ENCODE measurements at places on chromosomes 3 and 15. TPM values are rescaled to one million over a fixed set of nuclear protein-coding genes. Genes with fewer than 3 reads are reported as not detected.

GRCh38 chr3:132800958-132801357, 78.7 kb upstream of the NPHP3 start:
- DNase-seq: no peak

DNA sequence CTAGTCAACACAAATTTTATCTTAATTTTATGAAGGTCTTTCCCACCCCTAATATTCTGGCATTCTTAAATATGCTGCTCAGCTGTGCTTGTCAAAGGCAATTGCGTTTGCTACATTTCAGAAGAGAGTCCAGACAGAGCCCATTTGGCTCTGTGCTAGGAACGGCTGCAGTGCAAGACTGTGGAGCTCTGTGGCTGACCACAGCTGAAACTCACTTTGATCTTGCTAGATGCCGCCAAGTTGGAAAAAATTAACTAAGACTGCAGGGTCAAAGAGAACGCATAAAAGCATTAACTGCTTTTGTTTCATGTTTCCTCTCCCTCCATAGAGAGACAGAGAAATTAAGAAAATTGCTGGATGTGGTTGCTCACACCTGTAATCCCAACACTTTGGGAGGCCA, 7.6 kb upstream of the PPP1R2 start:
- no peak for DNase-seq

GRCh38 chr15:90765966-90766365, 48.8 kb downstream of the BLM start:
- DNase-seq: no peak

DNA sequence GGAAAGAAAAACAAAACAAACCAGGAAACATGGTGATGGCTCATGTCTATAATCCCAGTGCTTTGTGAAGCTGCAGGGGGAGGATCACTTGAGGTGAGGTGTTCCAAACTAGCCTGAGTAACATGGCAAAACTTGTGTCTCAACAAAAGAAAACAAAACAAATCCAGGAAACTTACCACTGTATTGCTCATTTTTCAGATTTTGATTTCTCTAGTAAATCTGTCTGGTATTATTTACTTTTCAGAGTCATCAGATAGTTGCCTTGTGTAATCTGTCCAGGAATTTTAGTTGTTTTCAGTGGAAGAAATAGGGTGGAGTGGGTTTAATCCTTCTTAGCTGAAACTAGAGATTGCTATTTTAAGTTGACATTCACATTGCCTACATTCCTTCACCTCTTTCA, 91.8 kb upstream of the ALCAM start:
- no peak for DNase-seq

Gene NSMCE3
- 10.2 TPM for total RNA-seq

Gene NAALADL2
- total RNA-seq: 77.5 TPM

DNA sequence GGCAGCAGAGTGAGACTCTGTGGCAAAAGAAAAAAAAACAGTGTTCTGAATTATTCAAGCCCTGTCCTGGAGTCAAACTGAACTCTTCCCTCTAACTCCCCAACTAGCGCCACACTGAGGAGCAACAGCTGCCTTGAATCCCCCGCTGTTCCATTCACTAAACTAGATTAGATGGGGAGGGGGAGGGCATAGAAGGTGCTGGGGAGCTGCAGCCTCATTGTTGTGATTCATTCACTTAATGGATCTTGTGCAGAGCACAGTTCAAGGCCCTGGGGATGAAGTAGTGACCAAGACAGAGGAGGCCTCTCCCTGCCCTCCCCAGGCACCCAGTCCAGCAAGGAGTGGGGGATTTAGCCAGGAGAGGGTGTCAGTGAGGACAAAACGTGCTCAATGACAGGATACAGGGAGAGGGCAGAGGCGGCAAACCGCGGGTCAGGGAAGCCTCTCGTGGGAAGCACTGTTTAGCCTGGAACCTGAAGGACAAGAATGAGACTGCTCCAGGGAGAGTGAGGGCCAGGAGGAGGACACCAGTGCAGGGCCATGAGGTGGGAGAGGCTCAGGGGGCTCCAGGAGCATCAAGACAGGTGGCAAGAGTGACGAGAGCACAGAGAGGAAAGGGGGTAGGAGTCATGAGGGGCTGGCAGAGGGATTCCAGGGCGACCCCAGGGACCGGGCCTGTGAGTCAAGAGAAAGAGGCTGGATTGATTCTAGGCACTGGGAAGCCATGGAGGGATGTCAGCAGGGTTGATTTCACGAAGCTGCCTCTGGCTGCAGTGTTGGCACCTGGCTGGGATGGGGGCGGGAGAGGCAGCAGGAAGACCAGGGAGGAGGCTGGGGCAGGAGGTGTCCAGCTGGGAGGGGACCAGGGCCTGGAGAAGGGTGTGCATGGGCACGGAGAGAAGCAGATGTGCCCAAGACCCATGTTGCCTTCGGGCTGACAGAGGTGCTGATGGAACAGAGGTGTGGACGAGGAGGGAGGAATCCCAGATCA, 31.4 kb downstream of the ALS2CL start:
- DNase-seq: no peak

- no peak for DNase-seq
These were observed 47.4 kb downstream of the MRPL46 start for GRCh38 chr15:88419830-88420229.

GRCh38 chr3:30073622-30074021, 532.8 kb upstream of the TGFBR2 start:
- DNase-seq: no peak

GRCh38 chr3:157300094-157300493, 136.6 kb upstream of the PTX3 start:
- DNase-seq: no peak

Gene CEP70
- 93.1 TPM for total RNA-seq

GRCh38 chr3:61872077-61872706, 310.8 kb downstream of the PTPRG start:
- no peak for DNase-seq
